ENCODE measurements at places on chromosomes 2 and 18. TPM values are rescaled to one million over a fixed set of nuclear protein-coding genes. Genes with fewer than 3 reads are reported as not detected.

The RTP5 gene
- total RNA-seq, result not detected

The IL1F10 gene
- not detected for total RNA-seq

- no peak for DNase-seq
These were observed 128.7 kb downstream of the EIPR1 start for GRCh38 chr2:3248754-3249475.

DNA sequence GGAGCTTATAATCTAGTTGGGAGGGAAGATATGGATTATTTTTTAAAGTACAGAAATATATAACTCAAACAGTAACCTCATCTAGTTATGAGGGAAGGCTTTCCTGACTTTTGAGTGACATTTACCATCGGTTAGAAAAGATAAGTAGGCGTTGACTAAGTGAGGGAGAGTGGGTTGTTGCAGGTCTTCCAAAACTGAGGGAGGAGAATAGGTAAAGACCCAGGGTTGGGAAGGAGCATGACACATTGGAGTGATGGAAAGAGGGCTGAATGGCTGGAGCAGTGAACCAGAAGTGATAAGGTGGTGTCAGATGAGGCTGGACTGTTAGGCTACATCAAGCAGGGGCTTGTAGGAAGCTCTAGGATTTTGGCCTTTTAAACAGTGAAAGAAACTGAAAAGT is 10.6 kb upstream of the NUP35 start:
- DNase-seq, result no peak

- no peak for DNase-seq
These were observed 548.8 kb upstream of the REG3G start for GRCh38 chr2:78476619-78477229.
